Dorsolateral prefrontal cortex (tissue), 122 donors: ENCODE measurements at places on chromosomes 11 and 22.

GRCh38 chr11:47797633-47798032, 30.5 kb upstream of the FNBP4 start:
- DNase-seq, result no peak

- DNase-seq, result peak; percentile 67
Measured at GRCh38 chr22:37676736-37677492, 1.5 kb downstream of the LGALS1 start.

DNA sequence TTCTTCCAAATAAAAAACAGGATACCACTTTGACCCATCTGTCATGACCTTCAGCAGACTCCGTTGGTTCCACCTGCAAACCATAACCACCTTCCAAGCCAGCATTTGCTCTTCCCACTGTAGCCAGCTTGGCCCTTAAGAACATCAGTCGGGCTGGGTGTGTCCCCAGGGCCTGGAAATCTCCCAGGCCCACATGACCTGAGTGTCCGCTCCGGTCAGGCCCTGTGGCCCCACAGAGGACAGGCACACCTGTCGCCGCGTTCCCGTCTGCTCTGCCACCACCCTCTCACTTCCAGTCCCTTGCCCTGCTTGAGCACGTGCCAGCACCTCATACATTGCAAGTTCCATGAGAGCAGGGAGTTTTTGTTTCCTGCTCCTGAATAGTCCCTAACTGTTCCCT, 65.7 kb upstream of the PITPNB start:
- no peak for DNase-seq

- no peak for DNase-seq
Measured at GRCh38 chr11:35676611-35676965, 14.0 kb downstream of the TRIM44 start.

DNA sequence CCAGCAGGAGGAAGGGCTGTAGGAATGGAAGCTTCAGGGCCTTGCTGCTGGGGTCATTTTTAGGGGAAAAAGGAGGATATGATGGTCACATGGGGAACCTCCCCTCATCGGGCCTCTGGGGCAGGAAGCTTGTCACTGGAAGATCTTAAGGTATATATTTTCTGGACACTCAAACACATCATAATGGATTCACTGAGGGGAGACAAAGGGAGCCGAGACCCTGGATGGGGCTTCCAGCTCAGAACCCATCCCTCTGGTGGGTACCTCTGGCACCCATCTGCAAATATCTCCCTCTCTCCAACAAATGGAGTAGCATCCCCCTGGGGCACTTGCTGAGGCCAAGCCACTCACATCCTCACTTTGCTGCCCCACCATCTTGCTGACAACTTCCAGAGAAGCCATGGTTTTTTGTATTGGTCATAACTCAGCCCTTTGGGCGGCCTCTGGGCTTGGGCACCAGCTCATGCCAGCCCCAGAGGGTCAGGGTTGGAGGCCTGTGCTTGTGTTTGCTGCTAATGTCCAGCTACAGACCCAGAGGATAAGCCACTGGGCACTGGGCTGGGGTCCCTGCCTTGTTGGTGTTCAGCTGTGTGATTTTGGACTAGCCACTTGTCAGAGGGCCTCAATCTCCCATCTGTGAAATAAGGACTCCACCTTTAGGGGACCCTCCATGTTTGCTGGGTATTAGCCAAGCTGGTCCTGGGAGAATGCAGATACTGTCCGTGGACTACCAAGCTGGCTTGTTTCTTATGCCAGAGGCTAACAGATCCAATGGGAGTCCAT, 14.1 kb downstream of the IL10RA start:
- no peak for DNase-seq

GRCh38 chr11:12885717-12886239, 123.3 kb upstream of the RASSF10 start:
- DNase-seq, result no peak

GRCh38 chr11:114081641-114082414, 22.3 kb downstream of the ZBTB16 start:
- no peak for DNase-seq

DNA sequence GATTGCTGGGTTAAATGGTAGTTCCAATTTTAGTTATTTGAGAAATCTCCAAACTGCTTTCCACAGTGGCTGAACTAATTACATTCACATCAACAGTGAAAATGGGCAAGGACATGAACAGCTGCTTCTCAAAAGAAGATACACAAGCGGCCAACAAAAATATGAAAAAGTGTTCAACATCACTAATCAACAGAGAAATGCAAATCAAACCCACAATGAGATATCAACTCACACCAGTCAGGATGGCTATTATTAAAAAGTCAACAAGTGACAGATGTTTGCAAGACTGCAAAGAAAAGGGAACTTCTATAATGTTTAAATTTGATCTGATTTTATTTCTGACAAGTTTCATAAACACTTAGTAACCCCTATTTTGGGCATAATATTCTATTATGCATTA, 537.5 kb downstream of the DLG2 start:
- no peak for DNase-seq

DNA sequence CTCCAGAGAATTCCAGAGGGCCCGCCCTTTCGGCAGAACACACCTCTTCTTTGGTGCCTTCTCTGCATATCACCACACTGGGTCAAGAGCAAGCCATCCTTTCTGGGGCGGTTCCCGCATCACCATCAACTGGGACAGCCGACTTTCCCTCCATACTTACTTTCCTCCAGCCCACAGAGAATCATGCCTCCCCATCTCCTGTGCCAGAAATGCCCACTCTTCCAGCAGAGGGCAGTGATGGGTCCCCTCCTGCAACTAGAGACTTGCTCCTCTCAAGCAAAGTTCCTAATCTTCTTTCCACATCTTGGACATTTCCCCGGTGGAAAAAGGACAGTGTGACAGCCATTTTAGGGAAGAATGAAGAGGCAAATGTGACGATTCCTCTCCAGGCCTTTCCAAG, 157.7 kb downstream of the C11orf91 start:
- peak; percentile 63 for DNase-seq

DNA sequence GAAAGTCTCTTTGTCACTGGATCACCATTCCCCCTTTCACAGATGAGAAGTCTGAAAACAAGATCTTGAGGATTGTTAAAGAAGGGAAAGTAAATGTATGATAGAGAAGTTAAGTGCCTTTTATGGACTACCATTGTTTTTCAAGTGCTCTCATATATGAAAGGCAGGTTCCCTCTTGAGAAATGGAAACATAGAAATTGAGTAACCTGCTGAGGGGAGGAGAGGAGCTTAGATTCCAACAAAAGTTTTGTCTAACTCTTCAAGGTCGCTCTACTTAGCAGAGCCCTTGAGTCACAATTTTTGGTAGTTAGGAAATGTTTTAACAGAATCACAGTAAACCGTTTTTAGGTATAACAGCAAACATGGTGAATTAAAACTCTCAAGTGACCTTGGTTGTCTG, 80.1 kb downstream of the SVIP start:
- no peak for DNase-seq

DNA sequence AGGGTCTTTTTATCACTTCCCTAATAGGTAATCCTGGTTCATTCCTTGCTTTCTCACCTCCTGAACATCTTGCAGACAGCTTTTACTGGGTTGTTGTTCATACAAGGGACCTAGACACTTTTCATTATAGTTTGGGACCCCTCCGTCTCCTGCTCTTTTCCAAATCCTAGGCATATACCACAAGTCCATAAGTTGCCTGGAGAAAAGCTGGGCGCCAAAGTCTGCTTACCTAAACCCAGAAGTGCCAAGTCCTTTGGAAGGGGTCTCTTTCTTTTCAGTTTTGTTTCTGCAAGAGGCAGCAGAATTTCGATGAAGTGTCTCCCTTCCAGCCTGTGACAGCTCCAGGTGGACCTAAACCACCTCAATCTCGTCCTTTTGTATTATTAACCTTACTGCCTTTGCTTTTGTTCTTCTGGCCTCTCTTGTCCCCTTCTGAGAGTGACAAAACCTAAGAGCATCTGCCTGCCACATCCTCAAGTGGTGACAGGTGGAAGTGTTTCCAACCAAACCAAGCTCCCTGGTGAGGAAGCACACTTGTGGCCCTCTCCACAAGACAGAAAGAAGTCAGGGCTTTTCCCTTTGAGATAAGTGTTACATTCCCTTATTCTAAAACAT, 19.5 kb upstream of the P2RY6 start:
- DNase-seq, result no peak

GRCh38 chr22:32808038-32808445, 6.5 kb downstream of the TIMP3 start:
- DNase-seq, result no peak

DNA sequence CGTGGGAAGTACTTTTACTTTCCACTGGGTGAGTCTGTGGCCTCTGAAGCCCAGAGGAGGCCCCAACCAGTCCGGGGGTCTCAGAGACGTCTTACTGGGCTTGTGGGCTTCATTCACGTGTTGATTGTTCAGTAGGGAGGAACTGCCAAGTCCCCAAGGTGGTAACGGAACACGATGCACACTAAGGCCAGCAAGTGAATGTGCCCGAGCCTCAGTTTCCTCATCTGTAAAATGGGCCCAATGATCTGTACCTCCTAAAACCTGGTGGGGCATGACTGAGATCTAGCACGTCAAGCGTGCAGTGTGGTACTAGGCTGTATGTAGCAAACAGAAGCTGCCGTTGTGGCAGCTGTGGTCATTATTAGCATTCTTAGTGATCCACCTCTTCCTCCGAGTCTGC, 499.1 kb downstream of the MN1 start:
- DNase-seq, result no peak

DNA sequence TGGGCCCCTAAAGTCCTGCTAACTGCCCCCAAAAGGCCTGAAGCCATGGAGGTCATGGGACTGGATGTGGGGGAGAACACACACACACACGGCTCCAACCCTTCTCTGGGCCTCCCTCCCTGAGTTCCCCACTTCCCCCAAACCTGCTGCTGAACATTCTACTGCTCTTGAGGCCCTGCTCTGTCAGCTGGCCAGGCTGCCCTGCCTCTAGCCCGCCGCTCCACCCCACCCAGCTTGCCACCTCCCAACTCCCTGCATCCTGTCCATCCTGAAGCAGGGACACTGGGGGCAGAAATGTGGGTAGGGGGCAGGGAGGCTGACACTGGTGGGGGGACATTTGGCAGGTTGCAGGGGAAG, 1.0 kb downstream of the KCNJ4 start:
- no peak for DNase-seq

DNA sequence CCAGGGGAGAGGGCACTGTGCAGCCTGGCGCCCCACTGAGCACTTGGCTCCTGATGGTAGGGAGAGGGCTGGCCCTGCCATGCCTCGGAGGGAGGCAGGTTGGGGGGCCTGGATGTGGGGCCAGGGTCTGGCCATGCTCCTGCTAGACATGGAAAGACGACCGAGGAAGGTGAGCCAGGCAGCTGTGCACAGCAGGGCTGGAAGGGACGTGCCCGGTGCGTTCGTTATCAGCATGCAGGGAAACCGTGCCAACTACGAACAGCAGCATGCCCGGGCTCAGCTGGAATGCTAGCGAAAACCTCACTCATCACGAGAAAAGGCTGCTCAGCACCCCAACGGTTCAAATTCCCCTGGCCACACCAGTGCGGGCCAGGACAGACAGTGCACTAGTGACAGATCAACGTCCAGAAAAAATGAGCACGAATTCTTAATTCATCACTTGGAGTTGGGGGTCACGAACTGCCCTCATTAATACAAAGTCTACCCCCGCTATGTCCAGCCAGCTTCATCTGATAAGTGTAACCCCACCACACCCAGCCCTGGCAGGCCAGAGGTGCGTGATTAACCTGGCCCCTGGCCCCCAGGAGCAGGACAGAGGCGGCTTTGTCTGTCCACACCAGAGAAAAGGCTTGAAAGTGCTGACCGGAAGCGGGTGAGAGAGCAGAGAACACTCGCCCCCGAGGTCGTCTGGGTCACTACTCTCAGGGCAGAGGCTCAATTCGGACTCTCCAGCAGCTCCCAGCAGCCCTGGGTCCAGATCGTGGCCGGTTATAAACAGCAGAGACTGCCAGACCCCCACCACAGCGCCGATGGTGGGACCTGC, 84.2 kb downstream of the CELSR1 start:
- no peak for DNase-seq

DNA sequence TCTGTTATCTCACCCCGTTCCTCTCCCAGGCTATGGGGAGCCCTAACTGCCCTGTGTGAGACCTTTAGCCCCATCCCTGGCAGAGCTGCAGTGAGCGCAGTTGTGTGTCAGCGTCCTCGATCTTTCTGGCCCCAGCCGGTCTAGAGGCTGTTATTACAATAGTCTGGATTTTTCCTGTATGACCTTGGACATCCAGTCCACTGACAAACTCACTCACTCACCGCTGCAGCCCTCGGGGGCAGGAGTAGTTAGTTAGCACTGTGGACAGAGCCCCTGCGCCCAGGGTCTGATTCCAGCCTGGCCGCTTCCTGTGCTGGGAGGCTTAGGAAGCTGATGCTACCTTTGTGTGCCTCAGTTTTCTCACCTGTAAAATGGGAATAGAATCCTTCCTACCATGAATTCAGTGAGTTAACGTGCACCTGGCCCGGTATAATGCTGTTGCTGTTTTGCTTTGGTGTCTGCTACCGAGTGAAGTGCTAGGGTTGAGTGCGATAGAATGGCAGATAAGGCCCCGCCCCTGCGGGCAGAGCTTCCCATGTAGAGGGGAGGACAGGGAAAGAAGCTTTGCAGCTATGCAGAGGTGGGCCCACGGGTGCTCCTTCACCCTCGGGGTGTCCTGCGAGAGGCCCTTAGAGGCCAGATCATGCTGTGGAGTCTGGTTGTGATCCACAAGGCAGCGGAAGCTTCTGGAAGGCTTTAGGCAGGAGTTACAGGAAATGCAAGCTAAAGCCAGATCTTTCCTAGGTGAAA, 3.0 kb downstream of the LRP5 start:
- no peak for DNase-seq

DNA sequence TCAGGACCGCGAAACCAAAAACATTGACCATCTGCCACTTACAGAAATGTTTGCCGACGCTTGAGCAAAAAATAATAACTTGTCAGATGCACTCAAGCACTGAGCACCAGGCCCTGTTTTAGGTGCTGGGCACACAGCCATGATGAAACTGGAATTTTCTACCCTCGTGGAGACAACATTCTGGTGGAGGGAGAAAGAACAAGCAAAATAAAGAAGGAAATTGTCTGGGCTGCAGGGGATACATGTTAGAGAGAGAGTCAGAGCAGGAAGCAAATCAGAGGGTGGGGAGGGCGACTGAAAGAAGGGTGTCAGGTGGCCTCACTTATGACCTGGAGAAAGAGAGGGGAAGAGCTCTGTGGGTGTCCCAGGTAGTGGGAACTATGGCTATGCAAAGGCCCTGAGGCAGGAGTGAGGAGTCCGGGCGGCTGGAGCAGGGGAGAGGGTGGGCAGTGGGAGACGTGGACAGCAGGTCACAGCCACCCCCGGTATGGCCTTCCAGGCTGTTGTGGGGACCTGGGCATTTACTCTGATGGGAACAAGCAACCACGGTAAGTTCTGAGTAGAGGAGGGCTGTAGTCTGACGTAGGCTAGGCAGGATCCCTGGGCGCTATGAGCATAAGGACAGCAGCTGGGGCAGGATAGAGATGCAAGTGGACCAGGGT, 78.8 kb downstream of the MYEOV start:
- DNase-seq, result peak; percentile 27

DNA sequence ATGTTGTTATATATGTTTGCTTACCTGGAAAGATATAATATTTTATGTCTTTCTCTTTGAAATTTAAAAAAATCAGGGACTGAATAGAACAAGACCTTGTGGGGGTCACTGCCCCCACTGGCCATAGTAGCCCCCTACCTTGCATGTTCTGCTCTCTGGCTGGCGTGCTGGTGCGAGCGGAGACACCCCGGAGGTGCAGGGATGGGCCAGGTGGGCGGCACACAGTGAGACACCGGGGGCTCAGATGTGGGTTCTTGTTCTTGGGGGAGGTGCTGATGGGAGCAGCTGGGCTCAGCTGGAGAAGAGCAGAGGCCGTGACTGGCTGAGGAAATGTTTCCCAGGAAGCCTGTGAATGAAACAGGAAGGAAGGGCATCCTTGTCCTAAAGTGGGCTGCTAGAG, 20.2 kb downstream of the GAB4 start:
- DNase-seq, result no peak
